KBM-7 (cell line): ENCODE measurements at places on chromosomes 2 and 18.

- no peak for DNase-seq
Observed at GRCh38 chr2:97936199-97936598, 59.5 kb downstream of the TMEM131 start.

DNA sequence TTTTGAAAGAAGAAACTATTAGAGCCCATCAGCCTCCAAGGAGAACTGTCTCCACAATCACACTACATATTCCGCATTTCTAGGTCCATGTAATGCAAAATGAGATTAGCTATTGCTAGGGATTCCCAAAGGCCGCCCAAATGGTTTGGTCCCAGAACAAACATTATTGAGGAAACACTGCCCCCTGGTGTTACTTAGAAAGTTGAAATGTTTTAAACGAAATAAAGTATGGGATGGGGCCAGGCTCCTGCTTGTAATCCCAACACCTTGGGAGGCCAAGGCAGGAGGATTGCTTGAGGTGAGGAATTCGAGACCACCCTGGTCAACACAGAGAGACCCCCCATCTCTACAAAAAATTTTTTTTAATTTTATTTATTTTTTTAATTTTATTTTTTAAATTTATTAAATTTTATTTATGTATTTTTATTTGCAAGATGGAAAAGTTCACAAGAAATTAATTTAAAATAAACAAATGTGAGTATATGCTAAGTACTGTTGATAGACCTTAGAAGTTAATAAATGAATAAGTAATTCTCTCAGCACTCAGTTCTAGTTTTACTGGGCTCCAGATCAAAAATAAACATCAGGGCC lies 5.5 kb downstream of the NHEJ1 start:
- peak; percentile 79 for DNase-seq

- no peak for DNase-seq
Observed at GRCh38 chr2:51258301-51258700, 226.4 kb upstream of the NRXN1 start.

DNA sequence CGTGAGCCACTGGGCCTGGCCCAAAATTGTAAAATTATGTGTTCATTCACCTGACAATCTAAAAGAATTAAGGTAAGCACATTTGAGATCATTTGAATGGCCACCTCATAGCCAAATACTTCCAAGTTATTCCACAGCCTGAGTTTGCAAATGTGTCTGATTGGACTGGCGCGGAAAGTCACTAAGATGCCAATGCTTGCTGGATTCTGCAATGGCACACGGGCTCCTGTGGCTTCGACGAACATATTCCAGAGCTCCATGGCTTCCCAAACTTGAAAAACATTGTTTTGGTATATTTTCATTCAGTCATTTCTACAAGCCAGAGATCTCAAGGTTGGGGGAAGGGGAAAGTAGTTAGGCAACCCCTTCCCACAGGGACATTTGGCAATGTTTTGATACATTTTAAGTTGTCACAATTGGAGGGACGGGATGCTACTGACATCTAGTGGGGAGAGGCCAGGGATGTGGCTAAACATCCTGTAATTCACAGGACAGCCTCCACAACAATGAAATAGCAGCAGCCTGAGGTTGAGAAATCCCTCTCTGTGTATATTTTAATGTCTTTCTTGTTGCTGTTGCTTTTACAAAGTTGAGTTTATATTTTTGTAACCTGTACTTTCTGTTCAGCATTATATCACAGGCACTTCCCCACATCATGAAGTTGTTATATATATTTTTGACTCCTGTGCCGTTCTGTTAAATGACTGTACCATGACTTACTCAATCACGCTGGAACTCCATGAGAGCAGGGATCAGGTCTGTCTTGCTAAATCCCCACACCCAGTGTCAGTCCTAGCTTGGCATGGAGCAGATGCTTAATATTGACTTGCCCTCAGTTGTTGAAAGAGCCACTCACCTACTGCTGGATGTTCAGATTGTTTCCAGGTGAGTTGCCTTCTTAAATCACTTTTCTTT lies 56.9 kb downstream of the COL4A4 start:
- DNase-seq: peak; percentile 56

- DNase-seq: peak; percentile 91
Observed at GRCh38 chr2:32262105-32262504, 2.6 kb downstream of the NLRC4 start.

- peak; percentile 39 for DNase-seq
Observed at GRCh38 chr2:237697586-237698357, 70.4 kb downstream of the LRRFIP1 start.

GRCh38 chr2:238164906-238165287 lies 6.1 kb downstream of the ERFE start:
- DNase-seq: no peak
